ENCODE measurements at places on chromosomes 11 and 22.

- no peak for DNase-seq
These were observed 59.8 kb upstream of the LRRC55 start for GRCh38 chr11:57121996-57122395.

DNA sequence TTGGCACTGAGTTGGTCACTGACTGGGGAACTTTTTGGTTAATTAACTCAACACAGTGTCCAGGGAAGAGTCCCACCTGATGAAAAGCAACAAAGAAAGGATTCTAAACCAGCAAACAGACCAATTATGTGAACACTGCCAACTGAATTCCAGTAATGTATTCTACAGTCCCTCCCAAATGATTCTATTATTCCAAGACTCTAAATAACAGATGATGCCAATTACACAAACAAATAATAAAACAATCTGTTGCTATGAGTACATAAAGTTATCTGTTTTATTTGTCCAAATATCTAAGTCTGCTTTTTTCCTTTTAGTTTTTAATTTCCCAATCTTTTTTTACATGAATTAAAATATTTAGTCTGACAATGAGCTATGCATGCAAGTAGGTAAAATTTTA lies 98.3 kb upstream of the TP53AIP1 start:
- DNase-seq, result no peak

DNA sequence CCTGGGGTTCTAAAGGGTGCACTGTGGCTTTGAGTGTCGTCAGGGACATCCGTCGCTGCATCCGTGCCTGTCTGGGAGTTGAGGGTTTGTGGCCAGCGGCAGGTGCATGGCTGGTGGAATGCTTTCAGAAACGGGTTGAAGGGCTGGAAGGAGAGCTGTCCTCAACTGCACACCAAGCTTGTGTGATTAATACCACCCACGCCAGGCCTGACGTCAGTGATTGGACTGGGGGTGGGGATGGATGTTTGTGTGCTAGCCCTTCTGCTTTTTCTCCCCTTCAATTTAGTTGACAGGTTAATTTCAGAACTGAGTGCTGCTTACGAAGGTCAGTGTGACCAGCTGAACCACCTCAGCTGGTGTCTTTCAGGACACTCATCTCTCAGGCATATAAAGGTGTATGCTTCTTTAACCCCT lies 3.2 kb upstream of the GAB2 start:
- no peak for DNase-seq

GRCh38 chr11:122032317-122032716 lies 83.7 kb downstream of the BLID start:
- no peak for DNase-seq

GRCh38 chr11:62427630-62428233 lies 8.9 kb downstream of the SCGB1A1 start:
- no peak for DNase-seq

Data from hippocampal formation (tissue), 2 donors.